ENCODE measurements at places on chromosomes 6 and 20. TPM values are rescaled to one million over a fixed set of nuclear protein-coding genes. Genes with fewer than 3 reads are reported as not detected.

DNA sequence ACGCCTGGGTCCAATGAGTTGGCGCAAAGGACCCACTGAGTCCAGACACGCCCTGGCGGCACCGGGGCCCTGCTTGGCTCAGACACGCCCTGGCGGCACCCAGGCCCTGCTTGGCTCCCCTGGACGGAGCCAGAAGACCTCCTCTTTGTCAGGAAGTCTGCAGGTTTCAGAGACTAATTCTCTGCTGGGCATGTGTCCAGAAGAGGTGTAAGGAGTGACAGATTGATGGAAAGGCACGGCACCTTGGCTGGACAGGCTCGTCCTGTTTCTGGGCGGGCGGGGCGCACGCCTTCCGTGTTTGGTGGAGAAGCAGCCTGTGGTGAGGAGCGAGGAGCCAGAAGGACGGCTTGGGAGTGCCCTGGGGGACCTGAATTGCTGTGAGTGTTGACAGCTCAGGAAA is 23.1 kb upstream of the DACT2 start:
- DNase-seq: no peak

GRCh38 chr6:166275714-166276166 is 32.5 kb downstream of the PRR18 start:
- DNase-seq: peak; percentile 32

DNA sequence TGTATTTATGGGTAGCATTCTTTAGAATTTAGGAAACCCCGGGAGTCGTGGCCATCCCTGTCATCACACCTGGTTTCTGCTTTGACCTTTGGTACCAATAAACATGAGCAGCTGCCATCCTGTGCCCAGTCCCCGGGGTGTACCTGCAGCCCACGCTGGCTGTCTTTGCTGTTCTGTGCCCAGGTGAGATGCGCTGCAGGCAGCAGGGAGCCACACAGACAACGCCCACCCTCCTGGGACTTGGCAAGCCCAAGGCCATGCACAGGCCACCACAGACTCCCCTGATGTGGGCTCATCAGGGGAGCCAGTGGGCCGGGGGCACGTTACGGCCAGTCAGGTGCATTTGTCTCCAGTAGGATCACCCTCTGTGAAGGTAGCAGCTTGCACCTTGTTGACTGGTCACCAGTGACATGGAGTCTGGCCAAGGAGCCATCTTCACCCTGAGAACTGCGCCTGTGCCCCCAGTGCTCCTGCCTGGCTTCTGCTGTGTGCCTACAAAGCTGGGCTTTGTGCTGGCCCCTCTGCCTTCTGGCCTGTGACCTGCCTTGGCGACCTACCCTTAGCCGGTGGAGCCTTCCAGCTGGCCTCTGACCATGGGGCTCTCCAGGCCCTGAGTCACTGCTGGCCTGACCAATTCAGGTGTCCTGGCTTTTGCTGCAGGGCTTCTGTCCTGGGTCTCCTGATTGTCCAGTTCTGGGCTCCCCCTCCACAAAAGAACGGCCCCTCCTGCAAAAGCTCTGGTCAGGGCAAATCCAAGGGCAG is 14.2 kb upstream of the UNC93A start:
- no peak for DNase-seq

DNA sequence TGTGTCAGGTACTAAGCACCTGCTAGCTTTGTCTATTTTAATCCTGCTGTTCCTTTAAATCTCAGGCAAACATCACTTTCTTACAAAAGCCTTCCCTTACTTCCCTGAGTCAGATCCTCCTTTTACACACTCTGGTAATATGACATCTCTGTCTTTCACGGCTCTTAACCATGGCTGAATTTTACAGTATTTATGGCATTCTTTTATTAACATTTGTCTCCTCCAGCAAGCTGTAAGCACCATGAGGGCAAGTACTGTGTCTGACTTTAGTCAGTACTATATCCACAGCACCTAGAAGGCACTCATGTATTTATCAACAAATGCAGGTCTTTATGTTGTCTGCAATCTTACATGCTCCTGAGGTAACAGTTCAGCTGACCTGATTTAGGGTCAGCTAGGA is 33.7 kb upstream of the HBS1L start:
- no peak for DNase-seq

SLC17A2 gene
- total RNA-seq: not detected

STK35 gene
- 11.5 TPM for total RNA-seq

GGTLC1 gene
- not detected for total RNA-seq

POU3F2 gene
- not detected for total RNA-seq

SLC52A3 gene
- 2.6 TPM for total RNA-seq
